Lung (tissue), 17 donors: ENCODE measurements at places on chromosomes 6 and 20. TPM values are rescaled to one million over a fixed set of nuclear protein-coding genes. Genes with fewer than 3 reads are reported as not detected.

HTR1E gene
- not detected for total RNA-seq

DNA sequence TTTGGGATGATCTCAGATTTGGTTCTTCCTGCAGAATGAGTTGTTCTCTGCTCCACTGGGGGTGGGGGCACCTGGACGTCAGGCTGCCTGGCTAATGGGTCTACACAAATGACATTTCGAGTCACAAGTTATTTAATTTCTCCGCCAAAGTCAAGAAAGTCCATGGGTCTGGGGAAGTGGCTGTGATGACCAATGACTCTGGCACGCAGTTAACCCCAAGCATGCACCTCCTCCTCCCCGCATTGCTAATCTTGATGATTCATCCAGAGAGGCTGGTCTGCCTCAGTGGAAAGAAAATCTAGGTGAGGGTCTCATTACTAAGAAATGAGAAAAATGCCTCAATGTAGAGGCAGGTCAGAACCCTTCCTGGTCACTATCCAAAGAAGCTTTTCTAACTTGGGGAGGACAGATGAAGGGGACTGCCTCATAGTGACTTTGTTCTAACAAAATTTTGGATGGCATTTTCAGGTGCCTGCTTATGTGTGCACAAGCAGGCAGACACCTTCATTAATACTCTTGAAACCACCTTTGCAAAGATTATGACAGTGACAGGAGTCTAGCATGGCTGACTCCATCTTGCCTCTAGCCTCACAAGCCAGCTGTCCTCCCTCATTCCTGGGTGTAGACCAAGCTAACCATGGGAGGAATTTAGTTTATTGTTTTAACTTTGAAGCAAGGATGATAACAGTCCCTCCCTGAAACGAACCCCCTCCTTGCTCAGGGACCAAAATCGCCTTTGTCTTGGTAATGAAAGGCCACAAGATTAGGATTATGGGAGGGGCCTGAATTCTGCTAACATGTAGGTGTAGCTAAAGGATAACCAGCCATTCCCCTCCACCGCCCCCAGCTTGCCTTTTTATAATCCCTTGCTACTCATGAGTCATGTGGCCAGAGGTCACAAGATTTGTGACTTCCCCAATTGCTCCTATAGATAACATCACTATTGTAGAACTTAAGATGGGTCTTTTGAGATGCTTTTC, 98.6 kb upstream of the MRPS10 start:
- H3K36me3 ChIP-seq: peaks cover 6% of the 10 kb centered on the region
- no peak overlapping the region for H3K4me3 ChIP-seq
- DNase-seq: no peak
- no peaks in the 10 kb centered on the region for H3K27me3 ChIP-seq
- H3K4me1 ChIP-seq: peaks cover 22% of the 10 kb centered on the region

DNA sequence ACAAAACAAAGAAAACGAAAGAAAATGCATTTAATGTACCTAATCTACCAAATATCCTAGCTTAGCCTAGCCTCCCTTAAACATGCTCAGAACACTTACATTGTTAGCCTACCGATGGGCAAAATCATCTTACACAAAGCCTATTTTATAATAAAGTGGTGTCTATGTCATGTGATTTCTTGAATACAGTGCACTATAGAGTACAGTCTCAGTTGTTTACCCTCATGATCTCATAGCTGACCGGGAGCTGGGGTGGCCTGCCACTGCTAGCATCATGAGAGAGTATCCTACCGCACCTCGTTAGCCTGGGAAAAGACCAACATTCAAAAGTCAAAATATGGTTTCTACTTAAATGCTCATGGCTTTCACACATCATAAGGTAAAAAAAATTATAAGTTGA, 16.6 kb downstream of the GCNT2 start:
- no peaks in the 10 kb centered on the region for H3K36me3 ChIP-seq
- no peak overlapping the region for H3K27ac ChIP-seq
- H3K4me3 ChIP-seq: no peak overlapping the region

SLC52A3 gene
- total RNA-seq: 2.2 TPM

VGLL2 gene
- not detected for total RNA-seq
